Fibroblast of upper back skin (primary cell): ENCODE measurements at places on chromosomes 16 and 17.

DNA sequence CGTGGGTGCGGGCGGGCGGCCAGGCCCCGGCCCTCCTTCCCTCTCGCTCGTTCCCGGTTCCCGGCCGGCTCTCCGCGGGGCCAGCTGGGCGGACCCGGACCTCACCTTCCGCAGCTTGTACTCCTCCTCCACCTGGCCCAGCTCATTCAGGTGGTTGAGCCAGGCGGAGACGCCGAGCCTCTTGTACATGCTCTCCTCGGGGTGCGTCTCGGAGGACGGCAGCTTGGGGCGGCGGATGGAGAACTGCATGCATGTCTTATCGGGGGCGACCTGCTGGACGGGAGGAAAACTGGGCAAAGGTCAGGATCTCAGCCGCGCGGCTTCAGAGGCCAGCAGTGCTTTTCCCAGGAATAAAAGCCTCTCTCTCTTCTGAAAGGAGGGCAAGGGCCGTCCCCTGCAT lies 85.4 kb downstream of the TBC1D16 start:
- DNase-seq, result no peak

GRCh38 chr17:41666237-41666641 lies 22.4 kb upstream of the EIF1 start:
- DNase-seq, result peak; percentile 35

DNA sequence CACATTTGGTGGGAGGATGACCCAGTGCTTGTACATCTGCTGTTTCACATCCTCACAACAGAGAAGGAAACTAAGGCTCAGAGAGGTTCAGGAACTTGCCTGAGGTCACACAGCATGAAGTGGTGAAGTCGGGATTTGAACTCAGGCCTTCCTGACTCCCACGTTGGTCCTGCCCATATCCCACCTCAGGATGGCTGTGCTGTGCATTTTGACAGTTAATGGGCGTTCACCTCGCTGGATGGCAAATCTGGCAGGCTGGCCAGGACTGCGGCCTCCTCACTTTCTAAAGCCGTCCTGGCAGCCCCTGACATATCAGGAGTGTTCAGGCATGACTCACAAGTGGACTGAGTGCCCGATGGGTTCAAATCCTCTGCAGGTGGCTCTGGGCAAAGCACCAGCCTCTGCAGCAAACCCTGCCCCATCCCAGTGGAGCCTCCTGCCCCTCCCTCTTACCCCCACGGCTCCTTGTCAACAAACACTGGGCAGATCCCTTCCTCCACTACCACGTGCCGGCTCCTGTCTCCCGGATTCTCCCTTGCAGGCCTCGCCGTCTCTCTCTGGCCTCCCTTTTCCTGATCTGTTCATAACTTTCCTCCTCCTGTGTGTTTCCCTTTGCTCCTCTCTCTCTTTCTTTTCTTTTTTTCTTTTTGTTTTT lies 29.2 kb downstream of the SOCS3 start:
- no peak for DNase-seq

GRCh38 chr16:77637940-77638339 lies 84.4 kb upstream of the NUDT7 start:
- peak; percentile 31 for DNase-seq

DNA sequence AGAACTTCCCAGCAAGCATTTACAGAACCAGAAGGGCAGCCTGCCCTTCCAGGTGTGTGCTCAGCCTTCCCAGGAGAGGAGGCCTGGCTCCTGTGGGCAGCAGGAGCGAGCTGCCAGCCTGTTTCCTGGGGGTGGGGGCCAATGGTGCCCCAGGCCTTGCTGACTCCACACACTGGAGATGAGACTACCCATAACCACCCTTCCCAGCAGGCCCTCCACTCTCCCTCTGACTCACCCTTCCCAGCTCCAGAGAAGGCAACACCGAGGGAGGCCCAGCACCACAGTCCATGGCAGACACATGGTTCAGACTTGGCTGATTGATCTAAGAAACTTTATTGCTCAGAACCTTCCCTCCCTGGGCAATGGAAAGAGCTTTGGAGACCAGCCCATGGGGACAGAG lies 1.8 kb upstream of the PRSS53 start:
- DNase-seq, result peak; percentile 45

DNA sequence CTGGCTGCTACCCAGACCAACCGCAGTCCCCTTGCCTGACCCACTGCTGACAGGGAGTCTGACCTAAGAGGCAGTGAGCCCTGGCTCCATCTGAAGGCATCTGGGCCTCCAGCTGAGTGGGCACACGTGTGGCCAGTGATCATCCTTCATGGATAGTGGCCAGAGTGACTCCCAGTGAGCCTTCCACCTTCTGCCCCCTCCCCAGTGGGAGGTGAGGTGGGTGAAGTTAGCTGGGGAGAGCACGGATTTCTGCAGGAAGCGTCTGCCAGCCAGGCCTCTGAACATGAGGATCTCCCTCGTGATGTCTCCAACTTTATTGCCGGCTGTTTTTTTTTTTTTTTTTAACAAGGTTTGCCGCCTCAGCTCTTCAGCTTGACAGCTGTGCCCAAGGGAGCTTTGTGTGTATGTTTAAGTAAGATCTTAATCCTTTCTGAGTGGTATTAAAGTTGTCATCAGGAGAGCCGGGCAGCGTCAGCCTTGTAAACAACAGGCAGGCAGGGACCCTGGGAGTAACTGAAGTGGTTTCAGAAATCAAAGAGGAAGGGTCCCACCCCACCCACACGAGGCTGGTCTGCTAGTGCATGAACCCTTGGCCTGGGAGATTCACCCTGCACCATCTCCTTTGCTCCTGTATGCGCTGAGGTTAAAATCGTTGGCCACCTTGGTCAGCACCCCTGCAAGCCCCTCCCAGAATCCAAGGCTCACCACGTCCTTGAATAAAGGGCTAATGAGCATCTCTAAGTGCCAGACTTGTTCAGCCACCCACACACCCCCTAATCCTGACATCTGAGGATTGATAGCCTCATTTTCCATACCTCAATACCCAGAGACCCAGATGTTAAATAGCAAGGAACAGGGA lies 33.3 kb downstream of the RHBDL3 start:
- DNase-seq, result no peak

DNA sequence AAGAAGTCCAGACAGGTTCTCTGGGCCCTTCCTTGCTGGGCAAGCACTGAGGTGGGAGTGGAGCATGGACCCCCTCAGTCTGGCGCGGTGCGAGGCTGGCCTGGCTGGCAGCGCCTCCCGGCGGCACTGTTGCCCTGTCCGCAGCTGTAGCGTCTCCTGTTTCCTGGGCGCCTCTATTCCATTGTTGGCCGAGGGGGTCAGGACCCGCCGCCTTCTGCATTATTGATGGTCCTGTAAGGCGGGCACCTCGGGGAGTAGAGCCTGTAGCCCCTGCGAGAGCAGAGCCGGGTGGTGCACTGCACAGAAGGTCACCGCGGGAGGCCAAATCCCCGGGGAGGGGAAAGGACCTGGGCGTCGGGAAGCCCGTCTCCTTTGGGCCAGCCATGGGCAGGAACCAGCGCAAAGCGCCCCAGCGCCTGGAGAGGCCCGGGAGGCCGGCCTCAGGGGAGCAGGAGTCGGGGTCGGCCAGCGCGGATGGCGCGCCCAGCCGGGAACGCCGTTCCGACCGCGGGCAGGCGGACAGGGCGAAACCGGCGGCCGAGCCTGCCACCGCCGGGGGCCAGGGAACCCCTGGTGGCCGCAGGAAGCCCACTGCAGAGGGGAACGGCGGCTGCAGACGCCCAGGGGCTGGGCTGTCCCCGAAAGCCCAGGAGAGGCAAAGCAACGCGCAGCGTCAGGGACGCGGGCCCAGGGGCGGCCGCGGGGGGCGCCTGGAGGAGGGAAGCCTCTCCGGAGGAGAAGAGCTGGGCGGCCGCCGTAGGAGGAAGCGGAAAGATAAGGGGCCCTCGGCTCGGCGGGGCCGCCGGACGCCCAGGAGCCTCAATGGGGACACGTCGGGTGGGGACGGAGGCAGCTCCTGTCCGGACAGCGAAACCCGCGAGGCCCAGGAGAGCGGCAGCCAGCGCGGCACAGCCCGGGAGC lies at the start of gene MYO15B:
MYO15B (plus strand) TSS at position 126 of the 921 bp plus-strand sequence; CDS start at position 384, 258 bp downstream.
- DNase-seq, result peak; percentile 16

- no peak for DNase-seq
Observed at GRCh38 chr17:29215717-29216116, 30.9 kb upstream of the CRYBA1 start.

DNA sequence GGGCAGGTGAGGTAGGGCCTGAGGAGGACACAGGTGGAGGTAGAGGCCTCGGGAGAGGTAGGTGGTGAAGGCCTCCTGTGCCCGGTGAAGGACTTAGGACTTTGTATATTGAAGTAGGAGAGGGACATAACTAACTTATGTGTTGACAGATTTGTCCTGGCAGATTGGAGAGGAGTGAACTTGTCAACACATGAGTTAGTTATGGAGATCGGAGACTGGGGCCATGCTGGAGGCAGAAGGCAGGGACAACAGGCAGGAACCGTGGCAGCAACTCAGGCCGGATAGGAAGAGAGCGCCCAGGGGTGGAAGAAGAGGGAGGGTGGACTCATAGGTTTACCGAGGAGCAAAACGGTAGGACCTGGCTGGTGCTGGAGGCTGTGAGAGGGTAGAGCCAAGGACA lies 18.4 kb downstream of the GLP2R start:
- DNase-seq, result no peak

DNA sequence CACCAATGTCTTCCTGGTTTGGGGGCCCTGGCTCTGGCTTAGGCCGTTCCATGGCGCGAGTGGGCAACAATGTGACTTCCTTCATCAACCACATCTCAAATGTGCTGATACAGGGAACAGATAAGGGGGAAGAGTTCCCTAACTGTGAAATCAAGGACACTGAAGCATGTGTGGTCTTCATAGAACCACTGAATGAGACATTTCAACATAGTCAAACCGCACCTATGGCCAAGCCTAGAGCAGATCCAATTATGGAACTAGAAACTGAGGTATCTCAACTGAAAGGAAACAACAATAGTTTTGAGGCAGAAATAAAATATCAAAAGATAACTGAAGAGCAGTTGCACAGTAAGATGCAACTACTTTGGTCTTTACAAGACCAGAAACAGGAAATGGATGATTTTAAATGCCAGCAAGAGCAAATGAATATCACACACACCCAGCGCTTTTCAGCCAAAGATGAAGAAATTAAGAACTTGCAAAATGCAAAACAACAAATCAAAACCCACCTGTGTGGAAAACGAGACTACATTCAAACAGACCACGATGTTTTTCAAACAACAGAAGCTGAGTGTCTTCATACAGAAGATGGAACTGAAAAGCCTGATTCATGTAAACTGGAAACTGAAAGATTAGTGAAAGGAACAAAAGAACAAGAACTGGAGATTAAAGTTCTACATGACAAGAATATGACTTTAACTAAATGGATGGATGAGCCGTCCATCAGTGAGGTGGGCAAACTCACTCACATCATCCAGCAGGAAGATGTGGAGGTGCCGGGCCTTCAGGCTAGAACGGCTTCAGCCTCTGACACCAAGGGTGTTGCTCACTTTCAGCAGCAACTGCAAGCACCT lies 18.1 kb upstream of the LCMT1 start:
- DNase-seq, result no peak

DNA sequence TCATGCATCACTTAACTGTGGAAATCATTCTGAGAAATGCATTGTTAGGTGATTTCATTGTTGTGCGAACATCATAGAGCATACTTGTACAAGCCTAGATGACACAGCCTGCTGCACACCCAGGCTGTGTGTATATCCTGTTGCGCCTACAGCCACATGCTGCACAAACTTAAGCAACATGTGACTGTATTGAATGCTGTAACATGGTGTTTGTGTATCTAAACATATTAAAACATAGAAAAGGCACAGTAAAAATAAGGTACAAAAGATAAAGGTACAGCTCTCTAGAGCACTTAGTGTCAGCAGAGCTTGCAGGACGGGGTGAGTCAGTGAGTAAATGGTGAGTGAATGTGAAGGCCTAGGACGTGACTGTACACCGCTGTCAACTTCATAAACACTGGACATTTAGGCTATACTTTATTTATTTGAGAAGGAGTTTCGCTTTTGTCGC lies 11.9 kb downstream of the FOXK2 start:
- peak; percentile 47 for DNase-seq

DNA sequence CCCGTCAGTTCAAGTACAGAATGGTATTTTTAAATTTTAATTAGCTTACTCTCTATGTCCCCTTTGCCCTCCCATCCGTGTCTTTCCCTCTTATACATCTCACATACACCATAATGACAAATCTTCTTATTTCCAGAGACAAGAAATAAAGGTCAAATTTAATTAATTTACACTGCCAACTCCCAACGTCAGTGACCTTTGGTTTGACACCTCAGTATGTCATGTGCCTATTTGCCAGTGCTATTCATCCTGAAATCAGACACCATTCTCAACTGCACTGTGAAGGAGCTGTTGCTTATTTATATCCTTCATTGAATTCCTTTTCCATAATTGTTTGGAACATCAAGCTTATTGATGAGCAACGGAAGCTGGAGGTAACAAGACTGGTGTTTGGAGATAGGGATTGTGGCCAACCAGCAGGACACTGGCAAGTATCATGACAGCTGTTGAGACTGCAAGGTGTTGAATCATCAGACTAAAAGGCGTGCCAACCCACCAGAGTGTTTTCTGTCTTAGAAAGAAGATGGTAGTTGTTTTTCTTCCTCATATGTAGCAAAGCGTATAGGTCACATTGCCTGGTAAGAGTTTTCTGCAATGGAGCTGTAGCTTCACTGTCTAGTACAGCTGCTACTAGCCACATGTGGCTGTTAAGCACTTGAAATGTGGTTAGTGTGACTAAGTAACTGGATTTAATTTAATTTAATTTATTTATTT lies 12.5 kb downstream of the CALCOCO2 start:
- DNase-seq, result no peak

- peak; percentile 66 for DNase-seq
Observed at GRCh38 chr16:81940781-81941560, 70.3 kb downstream of the SDR42E1 start.

- peak; percentile 71 for DNase-seq
Observed at GRCh38 chr17:7060165-7060891, 16.4 kb upstream of the SLC16A11 start.

- DNase-seq, result no peak
Observed at GRCh38 chr16:2298621-2299020, 30.7 kb upstream of the RNPS1 start.

- no peak for DNase-seq
Observed at GRCh38 chr17:64632194-64632593, 29.9 kb downstream of the SMURF2 start.

DNA sequence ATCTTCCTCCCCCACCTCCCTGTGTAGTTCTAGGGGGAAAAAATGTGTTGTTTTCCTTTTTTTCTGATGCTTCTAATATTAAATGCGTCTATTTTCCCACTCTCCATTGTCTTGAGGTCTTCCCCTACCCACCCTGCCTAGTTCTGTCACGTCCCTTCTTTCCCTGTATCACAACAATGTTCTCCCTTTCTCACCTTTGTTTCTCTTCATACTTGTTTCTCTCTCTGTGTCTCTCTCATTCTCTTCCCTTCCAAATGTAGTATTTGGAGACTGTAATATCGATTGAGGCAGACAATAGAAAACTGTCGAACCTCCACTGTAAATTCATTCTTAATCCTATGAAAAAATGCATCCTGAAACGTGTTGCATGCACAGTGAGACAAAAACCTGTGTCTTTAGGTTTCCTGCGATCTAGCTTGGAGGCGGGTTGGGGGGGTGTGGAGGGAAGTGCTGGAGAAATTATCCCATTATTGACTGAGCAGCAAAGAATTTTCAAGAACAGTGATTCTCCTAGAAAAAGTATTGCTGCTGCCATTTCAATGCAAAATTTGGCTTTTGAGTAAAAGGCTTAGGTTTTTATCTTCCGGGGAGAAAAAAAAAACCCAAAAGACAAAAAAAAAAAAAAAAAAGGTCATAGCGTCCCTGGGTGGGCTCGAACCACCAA lies 1.3 kb upstream of the PSMB3 start:
- DNase-seq, result no peak

- peak; percentile 66 for DNase-seq
Observed at GRCh38 chr16:84821728-84822689, 2.2 kb downstream of the CRISPLD2 start.
